CD4-positive, alpha-beta T cell treated with Interleukin-4 for 1 hour (primary cell): ENCODE measurements at places on chromosomes 1 and 21.

- DNase-seq, result no peak
These were observed 41.4 kb downstream of the RGS5 start for GRCh38 chr1:163161337-163161736.

- no peak for DNase-seq
These were observed 185.4 kb downstream of the LYPLAL1 start for GRCh38 chr1:219359126-219359525.

GRCh38 chr1:56573311-56573710, 6.1 kb downstream of the PLPP3 start:
- no peak for DNase-seq

- DNase-seq, result no peak
These were observed 36.5 kb downstream of the ZBTB17 start for GRCh38 chr1:15939181-15940109.

GRCh38 chr1:205396967-205397616, 24.8 kb downstream of the LEMD1 start:
- DNase-seq, result peak; percentile 25

DNA sequence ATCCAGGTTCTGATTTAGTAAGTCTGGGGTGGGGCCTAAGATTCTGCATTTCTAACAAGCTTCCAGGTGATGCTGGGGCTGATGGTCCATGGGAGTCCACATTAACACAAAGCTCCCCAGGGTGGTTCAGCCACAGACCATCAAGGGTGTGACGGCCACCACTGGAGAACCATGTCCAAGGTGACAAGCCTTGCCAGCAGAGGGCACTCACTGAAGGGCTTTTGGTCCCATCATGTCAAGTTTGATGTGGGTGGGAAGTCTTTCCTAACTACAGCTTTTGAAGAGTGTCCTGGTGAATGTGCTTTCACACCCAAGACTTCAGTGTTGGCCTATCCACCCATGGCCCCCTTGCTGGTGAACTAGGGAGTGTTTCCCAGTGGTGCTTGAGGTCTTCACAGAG, 67.1 kb downstream of the UBE2T start:
- DNase-seq, result no peak

DNA sequence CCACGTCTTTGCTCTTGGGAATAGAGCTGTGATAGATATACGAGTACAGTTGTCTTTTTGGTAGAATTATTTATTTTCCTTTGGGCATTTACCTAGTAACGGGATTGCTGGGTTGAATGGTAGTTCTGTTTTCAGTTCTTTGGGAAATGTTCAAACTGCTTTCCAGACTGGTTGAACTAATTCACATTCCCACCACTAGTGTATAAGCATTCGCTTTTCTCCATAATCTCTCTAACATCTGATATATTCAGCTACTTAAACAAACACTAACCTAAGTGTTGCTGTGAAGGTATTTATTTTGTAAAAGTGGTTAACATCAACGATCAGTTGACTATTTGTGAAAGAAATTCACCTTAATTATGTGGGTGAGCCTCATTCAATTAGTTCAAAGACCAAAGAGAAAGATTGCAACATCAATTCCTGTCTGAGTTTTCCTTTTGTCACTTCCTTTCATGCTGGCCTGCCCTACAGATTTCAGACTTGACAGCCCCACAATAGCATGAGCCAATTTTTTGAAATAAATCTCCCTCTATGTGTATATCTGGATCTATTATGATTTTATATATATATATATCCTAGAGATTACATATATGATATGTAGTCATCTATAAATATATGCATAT, 26.7 kb upstream of the DUSP10 start:
- no peak for DNase-seq
